ENCODE measurements at places on chromosomes 6 and 20. TPM values are rescaled to one million over a fixed set of nuclear protein-coding genes. Genes with fewer than 3 reads are reported as not detected.

Gene IMPG1
- total RNA-seq = not detected

DNA sequence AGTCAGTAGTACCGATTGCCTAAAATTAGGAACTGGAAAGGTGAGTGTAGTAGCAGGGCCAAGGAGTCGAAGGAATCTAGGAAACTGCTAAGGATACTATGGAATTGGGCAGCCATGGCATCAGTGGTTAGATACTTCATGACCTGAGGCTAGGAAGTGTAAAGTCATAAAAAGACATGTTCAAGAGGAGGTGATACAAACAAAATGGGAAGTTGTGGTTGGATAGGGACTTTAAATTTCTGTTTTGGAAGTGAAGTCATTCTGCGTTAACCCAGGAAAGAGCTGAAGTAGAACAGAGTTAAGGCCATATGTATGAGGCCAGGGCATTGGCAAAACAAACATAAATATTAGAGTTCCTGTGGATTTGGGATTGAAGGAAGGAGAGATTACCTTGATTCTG, 88.6 kb upstream of the TMEM181 start:
- no peak overlapping the region for H3K4me3 ChIP-seq
- no peaks in the 10 kb centered on the region for H3K27me3 ChIP-seq
- peaks cover 22% of the 10 kb centered on the region for H3K36me3 ChIP-seq
- H3K27ac ChIP-seq = no peak overlapping the region
- no peak for DNase-seq
- H3K4me1 ChIP-seq = no peaks in the 10 kb centered on the region

DNA sequence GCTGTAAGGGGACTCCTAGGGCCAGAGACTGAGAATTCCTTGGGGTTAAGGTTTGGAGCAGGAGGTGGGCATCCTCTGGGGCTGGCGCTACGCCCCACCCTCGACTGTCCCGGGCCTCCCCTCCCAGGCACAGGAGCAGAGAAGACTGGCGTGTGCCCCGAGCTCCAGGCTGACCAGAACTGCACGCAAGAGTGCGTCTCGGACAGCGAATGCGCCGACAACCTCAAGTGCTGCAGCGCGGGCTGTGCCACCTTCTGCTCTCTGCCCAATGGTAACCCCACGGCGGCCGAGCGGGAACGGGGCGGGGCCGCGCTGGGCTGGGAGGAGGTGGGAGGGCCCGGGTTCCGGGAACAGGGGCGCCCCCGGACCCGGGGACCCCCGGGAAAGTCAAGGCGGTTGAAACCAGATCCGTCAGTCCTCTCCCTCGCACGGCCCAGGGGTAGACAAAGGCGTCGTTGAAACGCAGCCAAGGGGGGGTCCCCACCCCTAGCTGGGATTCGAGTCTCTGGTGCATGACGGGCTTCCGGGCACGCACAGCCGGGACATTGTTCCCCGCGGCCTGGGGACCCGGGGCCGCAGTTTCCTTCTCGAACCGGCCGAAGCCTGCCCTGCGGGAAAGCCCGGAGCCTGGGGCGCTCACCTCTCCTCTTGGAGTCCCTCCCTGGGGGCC, 844 bp downstream of the WFDC2 start:
- DNase-seq = peak; percentile 59
- H3K4me1 ChIP-seq = peaks cover 14% of the 10 kb centered on the region
- H3K4me3 ChIP-seq = peak overlapping the region; percentile 56
- H3K27me3 ChIP-seq = peaks cover 32% of the 10 kb centered on the region
- peak overlapping the region; percentile 93 for H3K27ac ChIP-seq
- H3K36me3 ChIP-seq = peaks cover 2% of the 10 kb centered on the region

Gene LPIN3
- 1.8 TPM for total RNA-seq

GRCh38 chr20:16930656-16931055, 182.5 kb downstream of the OTOR start:
- H3K27ac ChIP-seq = no peak overlapping the region
- H3K27me3 ChIP-seq = no peaks in the 10 kb centered on the region
- H3K4me3 ChIP-seq = no peak overlapping the region
- DNase-seq = no peak

Gene DEK
- 207 TPM for total RNA-seq

DNA sequence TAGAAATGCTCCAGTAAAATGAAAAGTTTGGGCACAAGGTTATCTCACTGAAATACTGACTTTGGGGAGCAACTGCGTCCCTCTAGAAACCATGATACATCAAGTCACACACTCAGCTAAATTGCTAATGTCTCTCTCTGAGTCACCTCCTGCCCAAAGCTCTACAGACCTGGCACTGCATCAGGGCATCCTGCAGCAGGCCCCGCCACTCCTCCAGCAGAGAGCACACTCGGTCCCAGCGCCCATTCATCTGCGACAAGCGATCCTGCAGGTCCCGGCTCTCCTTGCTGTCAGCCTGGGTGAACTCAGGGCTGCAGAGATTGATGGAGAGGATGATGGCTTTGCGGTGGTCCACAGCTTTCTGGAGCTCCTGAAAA, 329.0 kb downstream of the ESR1 start:
- no peaks in the 10 kb centered on the region for H3K4me1 ChIP-seq
- H3K27me3 ChIP-seq = no peaks in the 10 kb centered on the region
- no peak for DNase-seq
- H3K27ac ChIP-seq = no peak overlapping the region
- H3K4me3 ChIP-seq = no peak overlapping the region
- H3K36me3 ChIP-seq = peaks cover 4% of the 10 kb centered on the region

Gene DCDC2
- not detected for total RNA-seq

Data from neural crest cell (in vitro differentiated cells).